AG09319 (cell line): ENCODE measurements at places on chromosomes 4 and X.
A peak's percentile ranks its signal among the peaks of the same experiment; 100 is the strongest.

GRCh38 chr4:16082426-16083240, 1.2 kb downstream of the PROM1 start:
- no peak for DNase-seq

- peak; percentile 3 for DNase-seq
Measured at GRCh38 chr4:163484906-163485305, 9.6 kb upstream of the TMA16 start.

- DNase-seq = no peak
Measured at GRCh38 chr4:70994387-70995099, 1.1 kb downstream of the DCK start.

GRCh38 chrX:10106806-10107205, 50.0 kb upstream of the CLCN4 start:
- DNase-seq = no peak

DNA sequence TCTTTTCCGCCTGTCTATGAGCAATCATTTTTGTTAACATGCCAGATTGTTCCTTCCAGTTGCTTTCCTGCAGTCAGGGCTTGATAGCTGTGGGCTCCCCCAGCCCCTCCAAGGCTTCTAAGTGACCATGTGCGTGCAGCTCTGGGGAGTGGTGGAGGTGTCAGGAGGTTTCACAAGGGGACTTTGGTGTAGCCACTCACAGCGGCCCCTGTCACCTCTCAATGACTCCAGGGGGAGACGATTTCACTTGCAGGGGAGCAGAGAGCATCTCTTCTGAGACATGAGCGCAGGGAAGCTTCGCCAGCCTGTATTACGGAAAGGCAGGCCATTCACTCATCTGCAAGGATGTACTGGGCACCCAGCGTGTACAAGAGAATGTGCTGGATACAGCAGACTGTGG, 3.1 kb upstream of the GPR78 start:
- no peak for DNase-seq

DNA sequence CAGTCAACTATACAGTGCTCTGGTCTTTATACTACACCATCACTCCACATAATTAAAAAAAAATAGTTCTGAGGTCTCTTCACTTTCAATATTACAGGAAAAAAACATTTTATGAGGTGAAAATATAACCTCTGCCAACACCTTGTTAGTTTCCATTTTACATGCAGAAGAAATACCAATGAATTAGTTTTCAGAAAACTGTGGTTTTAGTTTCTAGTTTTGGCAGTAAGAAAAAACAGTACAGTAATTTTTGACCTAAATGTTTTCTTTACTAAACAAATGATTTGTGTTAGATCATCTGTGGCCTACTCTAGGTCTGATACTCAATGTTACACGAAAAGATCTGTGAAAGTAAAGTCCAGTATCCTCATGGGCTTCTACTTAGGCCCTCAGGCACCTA, 10.0 kb downstream of the SULT1E1 start:
- DNase-seq = no peak

GRCh38 chr4:125765941-125766340, 451.2 kb downstream of the FAT4 start:
- no peak for DNase-seq

GRCh38 chr4:155134136-155134535, 74.3 kb upstream of the NPY2R start:
- DNase-seq = no peak

GRCh38 chrX:114267142-114267541, 316.7 kb upstream of the HTR2C start:
- no peak for DNase-seq

GRCh38 chr4:52606040-52606439, 53.1 kb downstream of the USP46 start:
- no peak for DNase-seq

DNA sequence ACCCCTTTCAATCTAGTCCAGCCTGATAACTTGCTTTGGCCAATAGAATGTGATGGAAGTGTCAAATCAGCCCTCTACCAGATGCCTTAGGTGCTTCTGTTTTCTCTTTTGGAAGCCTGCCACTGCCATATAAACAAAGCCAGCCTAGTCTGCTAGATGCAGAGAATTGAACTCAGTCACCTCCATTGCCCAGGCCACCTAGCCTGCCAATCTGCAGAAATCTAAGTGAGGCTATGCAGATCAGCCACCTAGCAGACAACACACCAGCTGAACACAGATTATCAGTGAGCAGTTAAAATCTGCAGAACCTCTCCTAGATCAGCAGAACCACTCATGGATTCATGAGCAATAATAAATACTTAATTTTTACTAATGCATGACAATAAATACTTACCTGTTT, 1108.2 kb downstream of the PCDH18 start:
- DNase-seq = no peak

DNA sequence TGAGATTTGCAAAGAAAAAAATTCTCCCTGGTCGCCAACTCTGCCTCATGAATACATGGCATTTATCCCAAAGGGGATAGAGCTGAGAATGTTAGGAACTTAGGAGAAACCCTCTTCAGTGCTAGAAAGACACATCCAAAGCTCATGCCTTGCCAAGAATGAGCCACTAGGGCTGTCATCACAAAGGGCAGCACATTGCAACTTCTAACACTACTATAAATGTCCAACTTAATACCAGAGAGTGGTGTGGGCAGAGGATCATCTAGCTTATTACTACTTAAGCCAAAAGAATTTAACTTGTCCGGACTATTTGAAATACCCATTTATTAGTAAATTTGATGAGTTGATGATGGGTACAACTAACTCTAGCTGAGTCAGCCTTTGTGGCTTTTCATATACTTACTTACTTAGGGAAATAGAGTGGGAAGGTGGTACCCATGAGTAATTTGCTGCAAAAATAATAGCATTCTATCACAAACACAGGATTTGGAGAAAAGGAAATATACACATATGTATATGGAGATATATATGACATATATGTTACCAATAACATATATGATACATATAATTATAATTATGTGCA, 66.3 kb upstream of the GAB1 start:
- DNase-seq = no peak

DNA sequence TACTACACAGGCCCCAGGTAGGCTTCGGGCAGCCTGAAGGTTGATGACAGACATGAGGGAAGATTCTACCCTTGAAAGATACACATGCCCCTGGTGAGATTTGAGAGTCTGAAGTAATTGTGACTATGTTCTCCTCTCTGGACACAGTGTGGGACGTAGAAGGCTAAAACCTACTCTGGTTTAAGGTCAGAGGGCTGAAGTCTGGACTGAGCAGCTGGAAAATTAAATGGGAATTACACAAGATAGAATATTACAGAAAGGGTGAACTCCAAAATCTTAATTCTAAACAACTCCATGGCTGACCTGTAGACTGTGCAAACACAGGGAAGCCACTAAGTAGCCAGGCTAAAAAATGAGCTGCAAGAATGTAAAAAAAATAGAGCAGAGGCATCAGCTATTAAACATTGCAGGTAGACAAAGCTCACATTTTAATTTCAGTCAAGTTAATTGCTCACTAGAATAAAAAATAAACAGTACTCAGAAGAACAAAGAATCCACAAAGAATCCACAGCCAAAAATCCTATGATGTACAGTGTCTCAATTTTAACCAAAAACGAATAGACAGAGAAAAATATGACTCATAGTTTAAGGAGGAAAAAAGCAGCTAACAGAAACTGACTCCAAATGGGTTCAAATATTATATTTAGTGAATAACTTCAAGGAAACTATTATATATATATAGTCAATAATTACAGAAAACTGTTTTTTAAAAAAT, 170.4 kb downstream of the PCDH18 start:
- DNase-seq = no peak

- DNase-seq = no peak
Measured at GRCh38 chr4:46649390-46649789, 259.5 kb upstream of the GABRA2 start.

GRCh38 chrX:21735768-21736127, 22.2 kb downstream of the SMPX start:
- DNase-seq = no peak

GRCh38 chr4:88933414-88934160, 123.4 kb downstream of the FAM13A start:
- DNase-seq = no peak

GRCh38 chr4:624705-625590, at the start of gene PDE6B:
Gene PDE6B (plus strand): TSS chr4:625573. CDS start chr4:625627, 54 bp downstream.
- no peak for DNase-seq

GRCh38 chr4:147371661-147372060, 109.2 kb upstream of the EDNRA start:
- no peak for DNase-seq

- no peak for DNase-seq
Measured at GRCh38 chr4:133483600-133484246, 334.6 kb downstream of the PCDH10 start.

- DNase-seq = no peak
Measured at GRCh38 chrX:78199851-78200250, 60.4 kb upstream of the TAF9B start.

GRCh38 chrX:153900831-153901752, 3.4 kb upstream of the AVPR2 start:
- peak; percentile 52 for DNase-seq

GRCh38 chr4:108900018-108900580, 137.2 kb upstream of the ETNPPL start:
- no peak for DNase-seq

DNA sequence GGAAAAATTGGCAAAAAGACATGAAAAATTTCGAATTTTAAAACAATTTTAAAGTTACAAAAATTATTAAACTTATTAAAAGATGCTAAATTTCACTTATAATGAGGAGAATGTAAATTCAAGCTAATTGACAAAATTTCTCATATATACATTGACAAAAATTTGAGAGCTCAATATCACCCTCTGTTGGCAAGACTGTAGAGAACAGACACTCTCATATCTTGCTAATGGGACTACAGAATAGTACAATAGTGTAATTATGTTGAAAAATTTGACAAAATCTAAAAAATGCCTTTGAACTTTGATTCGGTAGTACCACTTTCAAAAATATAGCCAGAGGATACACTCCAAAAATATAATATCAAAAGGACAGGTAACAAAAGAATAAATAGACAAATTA, 29.8 kb downstream of the DCAF8L2 start:
- DNase-seq = no peak

DNA sequence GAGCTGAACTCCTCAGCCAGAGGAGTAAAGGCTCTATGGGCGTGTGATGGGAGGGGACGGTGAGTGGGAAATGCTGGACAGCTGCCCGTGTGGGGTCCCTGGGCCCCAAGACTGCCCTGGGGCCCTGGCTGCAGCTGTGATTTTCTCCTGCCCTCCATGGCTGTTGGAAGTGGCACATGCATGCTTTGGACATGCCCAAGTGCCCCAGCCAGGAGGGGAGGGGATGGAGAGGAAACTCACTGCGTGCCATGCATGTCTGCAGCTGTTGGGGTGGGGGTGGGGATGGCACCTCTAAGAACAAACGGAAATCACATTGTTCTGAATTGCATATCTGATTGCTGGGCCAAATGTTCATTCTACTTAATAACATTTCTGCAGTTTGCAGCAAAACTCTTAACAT, 52.4 kb downstream of the MID2 start:
- no peak for DNase-seq

DNA sequence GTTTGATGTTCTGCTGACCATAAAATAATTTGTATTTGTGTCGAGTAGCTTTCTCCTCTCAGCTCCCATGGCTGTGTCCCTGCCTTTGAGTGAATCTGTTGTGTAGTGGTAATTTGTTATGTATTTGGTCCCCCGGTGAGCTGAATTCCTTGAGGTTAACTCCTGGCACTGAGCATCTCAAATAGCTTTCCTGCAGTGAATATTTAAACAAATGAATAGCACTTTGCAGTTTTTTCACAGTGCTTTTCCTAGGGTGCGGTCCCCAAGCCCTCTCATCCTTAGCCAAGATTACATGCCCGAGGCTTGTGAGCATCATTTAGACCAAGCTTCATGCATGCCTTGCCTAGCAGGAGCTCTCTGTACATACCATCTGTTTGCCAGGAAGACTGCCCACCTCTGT, 74.2 kb downstream of the CLDN34 start:
- DNase-seq = no peak

GRCh38 chr4:24604558-24605214, 20.3 kb upstream of the DHX15 start:
- DNase-seq = no peak

DNA sequence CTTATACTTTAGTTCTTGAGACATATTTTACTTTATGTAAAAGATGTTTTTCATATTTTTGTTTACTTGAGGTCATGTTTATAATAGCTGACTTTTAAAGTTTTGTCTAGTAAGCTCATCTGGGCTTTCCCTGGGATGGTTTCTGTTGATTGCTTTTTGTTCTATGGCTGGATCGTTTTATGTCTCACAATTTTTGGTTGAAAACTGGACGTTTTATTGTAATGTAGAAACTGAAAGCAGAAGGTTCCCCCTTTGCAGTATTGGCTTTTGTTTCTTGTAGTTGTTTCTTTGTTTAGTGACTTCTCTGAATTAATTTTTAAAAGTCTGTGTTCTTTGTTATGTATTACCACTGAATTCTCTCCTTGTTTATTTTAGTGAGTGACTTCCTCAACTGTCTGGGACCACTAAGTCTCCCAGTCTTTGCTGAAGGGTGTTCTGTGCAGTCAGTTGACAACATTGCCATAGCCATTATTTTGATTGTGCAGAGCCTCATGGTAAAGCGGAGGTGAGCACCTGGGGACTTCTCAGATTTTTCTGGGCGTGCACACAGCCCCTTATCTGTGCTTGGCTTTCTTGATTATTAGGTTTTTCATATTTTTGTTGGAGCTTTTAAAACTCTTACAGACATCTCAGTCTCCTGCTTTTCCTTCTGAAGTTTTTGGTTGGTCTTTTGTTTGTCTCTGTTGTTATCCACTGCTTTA, 31.0 kb downstream of the KDM6A start:
- no peak for DNase-seq

DNA sequence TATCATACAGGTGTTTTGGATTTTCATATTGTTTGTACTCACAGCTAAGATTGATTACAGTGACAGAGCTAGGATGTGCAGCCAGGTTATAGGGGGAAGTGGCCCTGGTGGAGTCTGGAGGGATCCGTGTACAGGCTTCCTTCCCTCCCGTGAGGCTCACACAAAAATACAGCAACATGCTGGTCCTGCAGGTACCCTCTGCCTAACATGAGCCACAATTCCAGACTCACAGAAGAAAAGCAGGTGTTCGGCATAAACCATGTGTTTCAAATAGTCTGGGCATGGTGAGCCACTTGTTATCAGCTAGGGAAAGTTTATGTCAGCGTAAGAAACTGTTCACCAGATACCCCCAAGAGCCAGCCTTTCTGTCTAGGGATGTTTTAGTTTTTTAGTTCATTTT, 82.9 kb downstream of the HTT start:
- DNase-seq = no peak

DNA sequence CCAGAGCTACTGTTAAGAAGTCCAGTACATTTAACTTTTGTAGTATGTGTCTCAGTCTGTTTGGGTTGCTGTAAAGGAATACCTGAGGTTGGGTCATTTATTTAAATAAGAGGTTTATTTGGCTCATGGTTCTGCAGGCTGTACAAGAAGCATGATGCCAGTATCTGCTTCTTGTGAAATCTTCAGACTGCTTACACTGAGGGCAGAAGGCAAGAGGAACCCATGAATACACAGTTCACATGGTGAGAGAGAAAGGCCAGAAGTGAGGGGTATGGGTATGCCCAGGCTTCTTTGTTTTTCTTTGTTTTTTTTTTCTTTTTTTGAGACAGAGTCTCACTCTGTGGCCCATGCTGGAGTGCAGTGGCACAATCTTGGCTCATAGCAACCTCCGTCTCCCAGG, 6.0 kb upstream of the CISD2 start:
- DNase-seq = no peak

- DNase-seq = no peak
Measured at GRCh38 chr4:169756971-169757574, 671 bp downstream of the HPF1 start.
